ENCODE measurements at places on chromosomes 12 and 14.

DNA sequence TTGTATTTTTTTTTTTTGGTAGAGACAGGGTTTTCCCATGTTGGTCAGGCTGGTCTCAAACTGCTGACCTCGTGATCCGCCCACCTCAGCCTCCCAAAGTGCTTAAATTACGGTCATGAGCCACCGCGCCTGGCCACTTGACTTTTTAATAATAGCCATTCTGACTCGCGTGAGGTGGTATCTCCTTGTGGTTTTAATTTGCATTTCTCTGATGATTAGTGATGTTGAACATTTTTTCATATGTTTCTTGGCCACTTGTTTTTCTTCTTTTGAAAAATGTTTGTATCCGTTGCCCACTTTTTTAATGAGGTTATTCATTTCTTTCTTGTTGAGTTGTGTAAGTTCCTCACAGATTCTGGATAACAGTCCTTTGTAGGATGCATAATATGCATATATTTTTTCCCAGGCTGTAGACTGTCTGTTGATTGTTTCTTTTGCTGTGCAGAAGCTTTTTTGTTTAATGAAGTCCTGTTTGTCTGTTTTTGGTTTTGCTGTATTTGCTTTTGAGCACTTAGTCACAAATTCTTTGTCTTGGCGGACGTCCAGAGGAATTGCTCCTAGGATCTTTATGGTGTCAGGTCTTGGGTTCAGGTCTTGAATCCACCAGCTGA lies 10.3 kb upstream of the PGAM5 start:
- no peak for DNase-seq

DNA sequence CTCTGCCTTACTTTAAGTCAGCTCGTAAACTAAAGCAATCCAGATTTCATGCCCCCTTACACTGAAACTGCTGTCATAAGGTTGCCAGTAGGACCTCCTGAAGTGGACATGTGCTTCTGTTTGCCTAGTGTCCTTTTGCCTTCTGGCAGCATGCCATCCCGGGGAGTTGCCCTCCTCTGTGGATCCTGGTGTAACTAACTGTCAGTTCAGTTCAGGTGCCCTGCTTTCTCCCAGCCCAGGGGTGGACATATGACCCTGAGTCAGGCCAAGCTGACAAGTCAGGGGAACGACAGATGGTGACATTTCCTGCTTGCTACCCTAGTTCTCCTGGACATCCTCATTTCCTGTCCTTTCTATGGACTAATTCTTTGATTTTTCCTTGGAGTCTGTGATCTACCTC lies 25.6 kb downstream of the AKAP6 start:
- DNase-seq: no peak

DNA sequence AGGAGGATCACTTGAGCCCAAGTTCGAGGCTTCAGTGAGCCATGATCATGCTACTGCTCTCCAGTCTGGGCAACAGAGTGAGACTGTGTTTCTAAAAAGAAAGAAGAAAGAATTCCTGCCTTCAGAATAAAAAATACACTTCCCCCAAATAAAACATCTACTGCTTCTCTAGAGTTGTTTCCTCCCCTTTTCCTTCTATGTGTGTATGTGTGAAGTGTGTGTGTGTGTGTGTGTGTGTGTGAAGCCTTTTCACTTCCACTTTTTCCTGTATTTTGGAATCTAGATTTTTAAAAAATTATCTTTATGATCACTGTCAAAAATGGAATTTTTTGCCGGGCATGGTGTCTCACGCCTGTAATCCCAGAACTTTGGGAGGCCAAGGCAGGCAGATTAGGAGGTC lies 12.6 kb upstream of the SNX6 start:
- DNase-seq: peak; percentile 24

DNA sequence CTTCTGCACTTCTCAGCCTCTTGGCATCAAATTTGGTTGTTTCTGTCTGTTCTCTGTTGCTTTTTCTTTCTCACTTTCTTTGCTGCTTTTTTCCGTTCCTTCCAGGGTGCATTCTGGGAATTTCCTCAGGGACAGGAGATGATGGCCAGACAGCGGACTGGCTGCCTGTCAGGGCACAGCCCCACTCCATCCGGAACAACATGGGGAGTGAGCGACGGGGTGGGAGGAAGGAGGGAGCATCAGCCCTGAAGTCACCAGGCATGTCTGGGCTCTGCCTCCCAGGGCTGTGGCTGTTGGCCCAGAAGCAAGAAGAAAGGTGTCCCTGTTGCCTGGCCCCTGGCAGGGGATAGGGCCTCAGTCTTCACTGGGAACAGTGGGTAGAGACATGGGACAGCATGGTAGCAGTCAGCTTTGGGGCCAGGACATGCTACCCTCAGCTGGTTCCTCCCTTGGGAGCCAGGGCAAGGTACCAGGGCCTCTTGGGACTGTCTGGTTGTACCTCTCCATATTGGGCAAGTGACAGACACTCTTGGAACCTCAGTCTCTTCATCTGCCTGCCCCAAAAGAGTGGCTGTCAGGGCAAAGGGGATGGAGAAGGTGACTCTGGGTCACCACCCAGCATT lies 8.6 kb downstream of the PGF start:
- DNase-seq: no peak

Data from MV-4-11 (cell line).